Endothelial cell of umbilical vein (primary cell): ENCODE measurements at places on chromosomes 13 and 19.

DNA sequence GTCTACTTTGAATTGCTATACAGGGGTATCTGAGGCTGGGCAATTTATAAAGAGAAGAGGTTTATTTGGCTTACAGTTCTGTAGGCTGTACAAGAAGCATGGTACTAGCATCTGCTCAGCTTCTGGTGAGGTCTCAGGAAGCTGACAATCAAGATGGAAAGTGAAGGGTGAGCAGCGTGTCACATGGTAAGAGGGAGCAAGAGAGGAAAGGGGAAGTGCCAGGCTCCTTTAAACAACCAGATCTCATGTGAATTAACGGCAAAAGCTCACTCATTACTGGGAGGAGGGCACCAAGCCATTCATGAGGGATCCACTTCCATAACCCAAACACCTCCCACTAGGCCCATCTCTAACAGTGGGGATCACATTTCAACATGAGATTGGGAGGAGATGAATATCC, 222.4 kb downstream of the TDRD3 start:
- DNase-seq: no peak

GRCh38 chr19:31334101-31334848, 15.0 kb downstream of the TSHZ3 start:
- no peak for DNase-seq

DNA sequence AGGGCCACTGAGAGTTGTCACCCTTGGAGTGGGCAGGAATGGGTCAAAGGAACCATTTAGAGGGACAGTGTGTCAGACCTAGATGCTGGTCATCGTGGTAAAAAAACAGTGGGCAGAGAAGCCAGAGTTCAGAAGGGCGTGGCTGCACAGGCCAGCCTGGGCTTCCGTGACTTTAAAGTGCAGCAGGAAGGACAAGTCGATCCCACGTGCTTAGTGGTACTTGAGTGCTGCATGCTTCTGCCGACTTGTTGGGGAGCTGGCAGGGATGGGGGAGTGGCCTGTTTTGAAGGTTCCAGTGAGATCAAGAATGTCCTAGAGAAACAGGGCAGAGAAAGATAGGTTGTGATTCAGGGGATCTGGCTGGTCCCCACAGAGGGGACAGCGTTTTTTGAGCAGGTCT, 17.0 kb downstream of the LYL1 start:
- DNase-seq: no peak

GRCh38 chr19:20287070-20287469, 120.1 kb downstream of the ZNF486 start:
- DNase-seq: no peak

DNA sequence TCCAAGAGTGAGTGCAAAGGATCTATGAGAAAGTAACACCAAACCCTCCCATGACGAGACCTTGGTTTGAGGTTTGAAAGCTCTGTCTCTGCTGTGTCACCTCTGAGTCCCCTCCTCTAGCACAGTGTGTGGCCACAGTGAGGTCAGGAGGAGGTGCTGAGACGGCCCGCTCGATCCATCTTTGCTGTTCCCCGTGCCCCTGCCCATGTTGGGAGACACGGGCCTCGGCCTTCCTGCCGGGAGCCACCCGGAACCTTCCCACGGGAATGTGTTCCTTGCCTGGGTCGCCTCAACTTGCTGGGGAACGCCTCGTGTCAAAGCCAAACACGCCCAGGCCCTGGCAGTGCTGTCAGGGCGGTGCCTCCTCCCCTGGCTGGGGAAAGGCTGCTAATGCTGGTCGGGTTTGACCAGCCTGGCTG, 10.1 kb downstream of the NANOS3 start:
- DNase-seq: no peak
